Kidney (tissue), 22 donors: ENCODE measurements at places on chromosomes 5 and 9. TPM values are rescaled to one million over a fixed set of nuclear protein-coding genes. Genes with fewer than 3 reads are reported as not detected.

Gene SLC6A3
- total RNA-seq: 0.54 TPM

Gene RNF180
- 23.0 TPM for total RNA-seq

Gene FOXD4
- total RNA-seq: 0.60 TPM

Gene LRRC19
- 14.8 TPM for total RNA-seq

Gene FOXD4L4
- total RNA-seq: 0.31 TPM

Gene CCDC171
- total RNA-seq: 5.1 TPM

Gene SLC36A1
- 11.0 TPM for total RNA-seq

Gene CATSPER3
- total RNA-seq: 1.4 TPM

Gene LAMC3
- total RNA-seq: 13.8 TPM

Gene MATR3
- total RNA-seq: 215 TPM

Gene DPYSL3
- total RNA-seq: 19.1 TPM

Gene GDA
- 31.4 TPM for total RNA-seq

Gene SHB
- total RNA-seq: 39.8 TPM

Gene ZNF474
- 0.38 TPM for total RNA-seq
